Astrocyte of the spinal cord (primary cell): ENCODE measurements at places on chromosomes 2 and 18.

- no peak for DNase-seq
These were observed 462.6 kb upstream of the TMEFF2 start for GRCh38 chr2:192657362-192657761.

- no peak for DNase-seq
These were observed 801 bp upstream of the SFTPB start for GRCh38 chr2:85668857-85669142.

DNA sequence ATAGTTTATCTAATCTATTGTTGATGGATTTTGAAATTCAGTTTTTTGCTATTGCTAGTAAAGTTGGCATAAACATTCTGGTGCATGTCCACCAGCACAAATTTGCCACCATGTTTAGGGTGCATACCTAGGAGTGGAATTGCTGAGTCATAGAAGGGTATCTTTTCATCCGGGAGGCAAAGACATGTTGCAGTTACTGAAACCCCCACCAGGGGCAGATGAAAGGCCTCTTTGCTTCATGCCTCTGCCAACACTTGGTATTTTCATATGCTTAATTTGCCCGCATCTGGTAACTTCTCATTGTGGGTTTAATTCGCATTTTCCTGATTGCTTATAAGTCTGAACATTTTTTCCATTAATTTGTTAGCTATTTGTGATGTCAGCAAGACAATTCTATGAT lies 8.2 kb downstream of the DCC start:
- DNase-seq = no peak

DNA sequence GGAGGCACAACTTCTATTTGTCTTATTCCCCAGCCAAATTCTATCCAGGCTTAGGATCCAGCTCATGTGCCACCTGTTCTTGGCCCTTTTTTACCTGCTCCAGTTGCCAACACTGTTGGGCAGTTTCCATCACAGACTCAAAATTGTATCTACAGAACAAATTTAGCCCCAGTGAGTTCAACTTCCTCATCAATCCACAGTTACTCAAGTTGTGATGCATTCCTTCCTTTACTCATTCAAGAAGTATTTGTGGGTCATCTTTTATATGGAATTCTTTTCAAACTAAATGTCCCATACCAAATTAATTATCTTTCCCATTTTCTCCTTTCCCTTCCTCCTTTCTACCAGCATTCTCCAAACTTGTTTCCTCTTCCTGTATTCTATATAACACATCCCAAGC lies 12.7 kb upstream of the DDX18 start:
- no peak for DNase-seq

DNA sequence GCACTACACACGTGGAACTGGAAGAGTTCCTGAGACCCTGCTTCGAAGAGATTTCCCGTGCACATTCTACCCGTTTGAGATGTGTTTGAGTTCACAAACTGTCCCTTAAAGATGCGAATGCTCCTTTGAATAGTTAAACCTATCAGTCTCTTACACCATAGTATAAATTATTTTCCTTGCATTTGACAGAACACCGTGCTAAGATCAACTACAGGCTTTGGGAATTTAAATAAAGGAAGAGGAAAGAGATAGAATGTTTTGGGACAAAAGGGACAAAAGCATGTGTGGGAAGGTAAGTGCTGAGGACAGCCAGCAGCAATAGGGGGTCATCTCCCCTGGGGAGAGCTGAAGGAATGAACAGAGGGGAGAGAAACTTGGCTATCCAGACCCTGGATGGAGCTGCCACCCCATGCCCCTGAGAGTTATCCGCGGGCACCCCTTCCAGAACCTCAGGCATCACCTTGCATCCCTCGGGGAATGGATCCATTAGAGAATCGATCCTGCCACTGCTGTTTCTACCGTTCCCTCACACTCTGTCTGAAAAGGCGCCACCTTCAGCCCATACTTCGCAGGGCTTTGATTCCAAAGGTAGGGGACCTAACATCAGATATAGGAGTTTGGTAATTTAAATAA lies 888 bp upstream of the ADCY3 start:
- DNase-seq = no peak

DNA sequence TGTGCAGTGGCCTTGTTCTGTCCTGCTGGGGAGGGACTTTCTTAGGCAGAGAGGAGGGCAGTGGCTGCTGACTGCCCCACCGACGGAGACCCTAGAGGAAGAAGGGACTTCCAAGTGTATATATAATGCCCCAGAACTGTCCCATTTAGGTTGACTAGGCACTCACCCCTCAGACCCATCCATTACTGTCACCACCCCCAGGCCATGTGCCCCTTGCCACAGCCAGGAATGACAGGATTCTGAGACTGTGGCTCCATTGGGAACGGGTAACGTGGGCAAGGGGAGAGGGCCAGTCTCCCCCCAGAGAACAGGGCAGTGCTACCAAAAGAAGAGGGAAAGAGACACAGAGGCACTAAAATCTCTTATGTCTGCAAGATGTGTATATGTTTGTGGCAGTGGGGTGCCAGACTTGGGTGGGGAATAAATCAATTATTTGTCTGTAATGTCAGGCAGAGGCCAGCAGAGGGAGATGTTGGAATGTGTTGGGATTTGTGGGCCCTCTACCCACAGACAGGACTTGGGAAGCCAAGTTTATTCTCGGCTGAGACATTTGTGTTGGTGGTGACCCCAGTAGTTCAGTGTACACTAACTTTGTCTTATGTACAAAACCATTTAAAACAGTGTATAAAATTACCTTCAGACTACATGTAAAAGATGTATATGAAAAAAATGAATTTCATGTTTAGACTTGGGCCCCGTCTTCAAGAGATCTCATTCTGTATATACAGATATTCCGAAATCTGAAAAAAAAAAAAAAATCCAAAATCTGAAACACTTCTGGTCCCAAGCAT lies 24.0 kb upstream of the TMEM37 start:
- peak; percentile 65 for DNase-seq

- no peak for DNase-seq
These were observed 448.7 kb upstream of the HNRNPA3 start for GRCh38 chr2:176763851-176764404.

GRCh38 chr18:7523772-7524171 lies 43.3 kb upstream of the PTPRM start:
- no peak for DNase-seq

GRCh38 chr2:200373973-200374416 lies 67.5 kb downstream of the SPATS2L start:
- no peak for DNase-seq

DNA sequence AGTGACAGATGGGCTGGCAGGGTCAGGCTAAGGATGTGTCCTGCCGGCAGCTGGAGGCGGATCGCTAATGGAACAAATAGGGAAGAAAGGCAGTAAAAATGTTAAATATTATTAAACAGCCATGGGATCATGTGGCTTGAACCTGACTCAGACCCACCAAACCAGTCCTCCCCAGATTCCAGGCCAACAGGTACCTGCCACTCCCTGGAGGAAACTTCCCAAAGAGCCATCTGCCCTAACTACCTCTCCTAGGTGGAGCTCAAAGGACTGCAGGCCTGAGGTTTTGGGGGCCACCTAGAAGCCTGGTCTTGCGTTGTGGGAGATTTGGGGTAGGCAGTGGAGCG lies 34.3 kb downstream of the CIB4 start:
- no peak for DNase-seq

- DNase-seq = peak; percentile 88
These were observed 79.2 kb downstream of the LAMA1 start for GRCh38 chr18:7038330-7038851.
